Activated T-helper 1 cell treated with anti-CD3 and anti-CD28 coated beads, Interleukin-12 subunit alpha, Interleukin-12 subunit beta, Interleukin-2, Interleukin-4 antibody, amounts not matched to agents 30 ng/mL and 10 ng/mL and 1 ng/mL, durations not matched to agents 14 hours and 24 hours and 36 hours (primary cell): ENCODE measurements at places on chromosomes 3 and 15. TPM values are rescaled to one million over a fixed set of nuclear protein-coding genes. Genes with fewer than 3 reads are reported as not detected.

MYO5C gene
- total RNA-seq: 0.29 and 0.54 TPM in 2 replicates

PCNP gene
- total RNA-seq: 182 and 190 TPM in 2 replicates

TMEM212 gene
- not detected in 2 replicates for total RNA-seq

SLTM gene
- 142 and 143 TPM in 2 replicates for total RNA-seq

GPR15 gene
- 5.6 and 6.8 TPM in 2 replicates for total RNA-seq

STRA6 gene
- total RNA-seq: 0.23 TPM in 1 of 2 replicates, not detected in the other

CA12 gene
- total RNA-seq: 0.29 and 0.36 TPM in 2 replicates

NEK10 gene
- total RNA-seq: 0.54 and 0.57 TPM in 2 replicates

CAMK2N2 gene
- 0.15 and 0.52 TPM in 2 replicates for total RNA-seq

IQCH gene
- total RNA-seq: 0.88 and 1.2 TPM in 2 replicates

LNP1 gene
- 2.4 and 2.6 TPM in 2 replicates for total RNA-seq

GCSAM gene
- 2.8 and 3.5 TPM in 2 replicates for total RNA-seq

GABRR3 gene
- not detected in 2 replicates for total RNA-seq

LRRC57 gene
- total RNA-seq: 19.9 TPM in 2 replicates

RHOV gene
- total RNA-seq: 1.3 and 1.6 TPM in 2 replicates

CLSTN2 gene
- total RNA-seq: not detected in 2 replicates

GPR160 gene
- total RNA-seq: 3.4 and 3.5 TPM in 2 replicates

CGNL1 gene
- not detected in 2 replicates for total RNA-seq

PLSCR2 gene
- total RNA-seq: not detected in 2 replicates

TXNRD3 gene
- 0.78 and 1.4 TPM in 2 replicates for total RNA-seq

ZNF660 gene
- total RNA-seq: 0.21 TPM in 1 of 2 replicates, not detected in the other

CHL1 gene
- not detected in 2 replicates for total RNA-seq

SUSD5 gene
- total RNA-seq: not detected in 2 replicates

CLDN18 gene
- not detected in 2 replicates for total RNA-seq

HDAC11 gene
- 1.4 and 2.0 TPM in 2 replicates for total RNA-seq

FRMD5 gene
- total RNA-seq: not detected in 2 replicates

ALG3 gene
- 86.7 and 89.3 TPM in 2 replicates for total RNA-seq

HTR3E gene
- total RNA-seq: not detected in 2 replicates

TNFSF10 gene
- total RNA-seq: 119 and 123 TPM in 2 replicates

MKRN3 gene
- 1.7 and 2.1 TPM in 2 replicates for total RNA-seq

EPHA3 gene
- not detected in 2 replicates for total RNA-seq

MEIS2 gene
- not detected in 2 replicates for total RNA-seq

KLHL6 gene
- total RNA-seq: 38.6 and 40.6 TPM in 2 replicates

CLDN1 gene
- total RNA-seq: 0.22 and 0.34 TPM in 2 replicates

STAB1 gene
- 0.05 and 0.16 TPM in 2 replicates for total RNA-seq

NR2E3 gene
- not detected in 2 replicates for total RNA-seq

IQCF5 gene
- total RNA-seq: not detected in 2 replicates

THSD4 gene
- total RNA-seq: not detected in 2 replicates
